ENCODE measurements at places on chromosomes 3 and 15.

- DNase-seq: no peak
Measured at GRCh38 chr3:101266566-101266965, 53.8 kb downstream of the IMPG2 start.

DNA sequence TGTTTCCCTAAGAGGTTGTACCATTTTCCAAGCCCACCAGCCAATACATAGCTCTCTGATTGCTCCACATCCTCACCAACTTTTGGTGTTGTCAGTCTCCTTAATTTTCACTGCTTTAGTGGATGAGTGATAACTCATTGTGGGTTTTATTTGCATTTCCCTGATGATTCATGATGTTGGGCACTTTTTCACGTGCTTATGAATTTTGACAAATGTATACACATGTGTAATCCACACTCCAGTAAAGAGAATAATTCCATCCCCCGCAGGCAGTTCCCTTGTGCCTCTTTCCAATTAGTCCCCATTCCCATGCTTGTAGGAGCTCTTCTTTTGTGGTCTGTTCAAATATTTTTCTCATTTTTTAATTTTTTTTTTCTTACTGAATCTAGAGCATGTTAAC, 52.4 kb downstream of the ANP32A start:
- DNase-seq: no peak

- no peak for DNase-seq
Measured at GRCh38 chr15:89199746-89200145, 21.6 kb downstream of the RLBP1 start.

- no peak for DNase-seq
Measured at GRCh38 chr3:12759097-12759679, at the start of gene TMEM40. TMEM40 (minus strand) TSS chr3:12759259; CDS start chr3:12749832, 9,427 bp downstream.

DNA sequence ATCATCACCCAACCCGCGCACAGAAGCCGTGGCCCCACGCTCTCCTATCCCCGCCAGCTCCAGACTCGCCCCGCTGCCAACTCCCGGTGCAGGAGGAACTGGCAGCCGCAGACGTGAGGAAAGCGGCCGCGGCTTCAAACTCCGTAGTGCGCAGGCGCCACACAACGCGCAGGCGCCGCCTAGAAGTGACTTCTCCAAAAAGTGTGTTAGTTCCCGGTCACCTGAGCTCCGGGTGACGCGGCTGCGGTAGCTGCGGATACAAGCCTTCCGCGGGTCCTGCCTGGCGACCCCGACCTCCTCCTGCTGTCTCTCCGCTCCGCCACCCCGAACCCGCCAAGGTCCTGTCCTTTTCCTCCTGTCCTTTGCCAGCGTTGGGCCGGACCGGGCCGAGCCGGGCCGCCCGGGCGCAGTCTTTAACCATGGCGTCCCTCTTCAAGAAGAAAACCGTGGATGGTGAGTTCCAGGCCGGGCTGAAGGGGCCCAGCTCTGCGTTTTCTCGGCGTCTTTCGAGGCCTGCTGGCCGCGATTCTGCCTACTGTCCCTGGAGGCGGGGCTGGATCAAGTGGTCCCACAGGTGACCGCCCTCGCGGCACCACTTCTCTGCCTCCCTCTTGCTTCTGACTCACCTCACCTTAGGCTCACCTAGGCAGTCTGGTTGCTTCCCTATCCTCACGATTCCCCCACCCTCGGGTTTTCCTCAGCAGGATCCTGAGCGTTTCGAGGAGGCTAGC, at the start of gene CHMP2B:
Gene CHMP2B (plus strand): TSS at position 206 of the 731 bp plus-strand sequence. CDS start 214 bp downstream, at position 420.
- DNase-seq: peak; percentile 83

DNA sequence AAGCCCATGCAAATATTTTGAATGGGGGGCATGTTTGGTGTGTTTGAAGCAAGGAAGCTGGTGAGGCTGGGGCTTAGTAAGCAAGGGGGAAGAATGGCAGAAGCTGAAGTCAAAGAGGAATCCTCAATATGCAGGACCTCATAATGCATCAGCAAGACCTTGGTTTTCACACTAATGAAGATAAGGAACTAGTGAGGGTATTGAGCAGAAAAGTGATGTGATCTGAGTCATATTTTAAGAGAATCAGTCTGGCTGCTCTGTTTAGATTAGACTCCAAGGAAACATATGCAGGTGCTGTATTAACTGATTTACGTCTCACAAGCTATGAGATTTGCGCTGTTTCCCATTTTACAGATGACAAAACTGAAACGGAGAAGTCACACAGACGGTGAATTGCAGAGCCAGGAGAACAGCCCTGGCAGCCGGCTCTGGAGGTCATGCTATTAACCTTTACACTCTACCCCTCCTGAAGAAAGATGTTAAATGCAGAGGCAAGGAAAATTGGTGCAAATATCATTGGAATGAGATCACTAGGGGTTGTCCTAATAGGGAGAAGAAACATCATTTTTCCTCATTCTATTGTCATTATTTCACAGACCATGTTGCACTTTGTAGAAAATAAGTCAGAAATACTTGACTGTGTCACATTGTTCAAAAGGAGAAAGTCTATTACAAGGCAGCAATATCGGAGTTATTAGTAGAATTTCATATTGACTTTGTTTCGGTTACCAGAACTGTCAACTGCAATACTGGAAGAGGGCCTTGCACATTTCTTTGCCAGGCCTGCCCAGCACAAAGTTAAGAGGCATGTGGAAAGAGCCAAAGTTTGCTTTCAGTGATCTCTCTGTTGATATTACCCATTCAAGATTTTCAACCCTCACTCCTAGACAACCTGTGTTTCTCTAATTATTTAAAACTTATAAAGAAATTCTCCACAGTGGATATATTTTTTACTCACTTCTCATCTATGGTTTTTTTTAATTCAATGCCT, 64.9 kb downstream of the COL8A1 start:
- DNase-seq: no peak

DNA sequence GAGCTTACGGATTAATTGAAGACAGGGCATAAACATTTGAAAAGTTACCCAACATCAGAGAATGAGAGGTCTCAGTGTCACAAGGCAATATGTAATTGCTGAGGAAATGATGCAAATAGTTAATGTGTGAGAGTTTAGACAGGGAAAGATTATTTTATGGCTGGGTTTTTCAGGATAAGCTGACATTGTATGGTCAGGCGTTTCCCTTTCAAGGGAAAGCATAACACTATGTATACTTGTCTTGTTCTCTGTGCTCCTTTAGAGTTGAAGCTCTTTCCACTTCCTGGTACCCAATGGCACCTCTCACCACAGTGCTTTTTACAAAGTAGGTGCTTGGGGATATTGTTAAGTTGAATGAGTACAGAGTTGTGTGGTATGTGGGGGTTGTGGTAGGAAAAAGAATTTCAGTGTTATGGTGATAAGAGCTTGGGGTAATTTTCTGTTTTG, 19.9 kb downstream of the IQGAP1 start:
- no peak for DNase-seq

GRCh38 chr3:69948246-69948862, 51.2 kb upstream of the SAMMSON start:
- no peak for DNase-seq

DNA sequence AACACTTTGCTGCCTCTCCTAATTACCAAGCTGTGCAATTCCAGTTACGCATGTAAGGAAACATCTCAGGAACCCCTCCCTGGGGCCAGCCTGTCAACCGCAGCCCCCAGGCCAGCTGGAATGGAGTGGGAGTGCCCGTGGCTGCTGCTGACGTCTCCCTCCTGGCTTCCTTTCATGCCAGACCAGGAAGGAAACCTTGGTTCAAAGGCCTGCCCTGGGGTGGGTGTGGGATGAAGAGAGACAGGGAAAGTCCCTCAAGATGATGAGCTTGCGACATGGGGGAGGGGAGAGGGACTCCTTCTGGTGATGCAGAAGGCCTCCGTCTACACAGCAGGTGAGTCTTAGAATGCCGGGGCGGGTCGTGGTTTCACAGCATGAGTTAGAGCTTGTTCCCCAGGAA, 11.4 kb upstream of the CYP11A1 start:
- DNase-seq: peak; percentile 62

- no peak for DNase-seq
Measured at GRCh38 chr3:15676259-15676658, 74.7 kb downstream of the BTD start.

- no peak for DNase-seq
Measured at GRCh38 chr3:24596626-24597025, 102.0 kb upstream of the THRB start.

GRCh38 chr3:118511402-118511801, 523.2 kb downstream of the IGSF11 start:
- no peak for DNase-seq

- DNase-seq: no peak
Measured at GRCh38 chr3:106341586-106342162, 472.9 kb upstream of the CBLB start.

DNA sequence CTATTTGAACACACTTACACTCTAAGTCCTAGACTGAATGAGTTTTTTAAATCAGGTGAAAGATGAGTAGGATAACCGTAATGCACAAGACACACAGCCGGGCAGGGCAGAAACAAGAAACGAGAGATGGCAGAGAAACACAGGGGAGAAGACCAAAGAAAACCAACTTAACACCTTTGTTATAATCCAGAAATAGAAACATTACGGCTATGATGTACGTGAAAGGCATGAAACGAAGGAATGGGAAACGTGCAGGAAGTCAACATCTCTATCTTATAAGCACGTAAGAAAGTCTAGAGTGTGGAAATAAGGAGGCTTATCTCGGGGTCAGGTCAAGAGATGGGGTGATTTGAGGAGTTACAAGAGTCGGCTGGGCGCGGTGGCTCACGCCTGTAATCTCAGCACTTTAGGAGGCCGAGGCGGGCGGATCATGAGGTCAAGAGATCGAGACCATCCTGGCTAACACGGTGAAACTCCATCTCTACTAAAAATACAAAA, 1.9 kb upstream of the TNFSF10 start:
- no peak for DNase-seq

DNA sequence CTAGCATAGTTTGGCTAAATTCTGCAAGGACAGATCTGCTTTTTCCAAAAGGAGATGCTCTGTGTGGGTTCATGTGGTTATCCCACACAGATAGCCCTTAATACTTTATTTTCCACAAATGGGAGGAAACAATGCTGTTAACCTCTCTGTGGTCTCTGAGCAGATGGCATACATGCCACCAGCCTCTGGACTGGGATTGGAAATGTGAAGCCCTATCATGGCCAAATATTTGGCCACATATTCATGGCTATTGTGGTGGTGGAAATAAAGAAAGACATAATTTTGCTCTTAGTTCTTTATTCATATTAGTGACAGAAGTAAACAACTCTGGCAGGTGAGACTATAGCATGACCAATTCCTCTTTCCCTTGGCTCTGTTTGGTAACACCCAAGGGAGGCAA, 726.2 kb downstream of the ROBO1 start:
- DNase-seq: no peak

- peak; percentile 14 for DNase-seq
Measured at GRCh38 chr3:114706591-114707232, 412.9 kb downstream of the TIGIT start.

DNA sequence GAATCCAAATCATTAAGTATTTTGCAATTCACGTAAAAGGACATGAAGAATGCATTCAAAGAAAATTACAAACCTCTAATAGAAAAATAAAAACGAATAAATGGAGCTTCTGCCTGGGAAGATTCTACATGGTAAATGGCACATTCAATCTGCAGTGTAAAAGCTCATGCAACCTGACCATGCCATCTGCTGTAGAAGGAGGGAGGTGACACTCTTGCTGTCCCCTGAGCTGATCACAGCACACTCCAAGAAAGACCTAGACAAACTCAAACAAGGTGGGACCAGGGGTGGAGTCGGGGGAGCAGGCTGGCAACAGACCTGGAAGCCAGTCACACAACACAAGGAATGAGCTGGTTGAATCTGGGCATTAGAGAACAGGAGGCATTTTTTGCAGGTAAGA, 101.8 kb downstream of the BDH1 start:
- no peak for DNase-seq

Measured in stimulated activated CD4-positive, alpha-beta T cell treated with anti-CD3 and anti-CD28 coated beads, Interleukin-12 subunit alpha, Interleukin-12 subunit beta, amount 100 ng/mL, for 48 hours (primary cell).